ENCODE measurements at places on chromosomes 11 and 22.
A peak's percentile ranks its signal among the peaks of the same experiment; 100 is the strongest.

DNA sequence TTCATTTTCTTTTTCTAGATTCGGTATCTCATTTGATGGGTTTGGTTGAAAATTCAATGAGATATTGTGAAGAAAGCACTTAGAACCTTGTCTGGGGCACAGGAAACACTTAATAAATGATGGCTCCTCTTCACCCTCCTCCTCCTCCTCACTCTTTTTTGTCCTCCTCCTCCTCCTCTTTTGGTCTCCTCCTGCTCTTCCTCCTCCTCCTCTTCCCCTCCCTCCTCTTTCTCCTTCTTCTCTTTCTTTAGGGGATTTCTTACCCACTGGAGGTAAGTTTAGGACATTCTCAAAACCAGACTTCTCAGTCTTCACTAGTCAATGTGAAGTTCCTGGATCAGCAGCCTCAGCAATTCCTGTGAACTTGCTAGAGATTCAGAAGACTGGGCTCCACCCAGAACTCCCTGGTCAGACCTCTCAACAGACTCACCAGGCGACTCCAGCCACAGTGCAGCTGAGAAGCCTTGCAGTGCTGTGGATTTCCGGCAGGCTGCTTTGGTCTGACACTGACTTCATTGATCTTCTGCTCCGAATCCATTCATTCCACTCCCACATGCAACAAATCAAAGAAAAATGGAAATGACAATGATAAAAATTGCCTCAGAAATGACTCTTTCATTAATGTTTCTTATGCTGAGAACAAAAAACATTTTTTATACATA, 368.6 kb upstream of the B3GAT1 start:
- DNase-seq, result no peak

- no peak for DNase-seq
Measured at GRCh38 chr11:66314561-66315497, 2.0 kb downstream of the CD248 start.

- no peak for DNase-seq
Measured at GRCh38 chr11:134578807-134579723, 167.0 kb upstream of the B3GAT1 start.

- DNase-seq, result no peak
Measured at GRCh38 chr11:85848556-85848955, 6.6 kb upstream of the CCDC83 start.

DNA sequence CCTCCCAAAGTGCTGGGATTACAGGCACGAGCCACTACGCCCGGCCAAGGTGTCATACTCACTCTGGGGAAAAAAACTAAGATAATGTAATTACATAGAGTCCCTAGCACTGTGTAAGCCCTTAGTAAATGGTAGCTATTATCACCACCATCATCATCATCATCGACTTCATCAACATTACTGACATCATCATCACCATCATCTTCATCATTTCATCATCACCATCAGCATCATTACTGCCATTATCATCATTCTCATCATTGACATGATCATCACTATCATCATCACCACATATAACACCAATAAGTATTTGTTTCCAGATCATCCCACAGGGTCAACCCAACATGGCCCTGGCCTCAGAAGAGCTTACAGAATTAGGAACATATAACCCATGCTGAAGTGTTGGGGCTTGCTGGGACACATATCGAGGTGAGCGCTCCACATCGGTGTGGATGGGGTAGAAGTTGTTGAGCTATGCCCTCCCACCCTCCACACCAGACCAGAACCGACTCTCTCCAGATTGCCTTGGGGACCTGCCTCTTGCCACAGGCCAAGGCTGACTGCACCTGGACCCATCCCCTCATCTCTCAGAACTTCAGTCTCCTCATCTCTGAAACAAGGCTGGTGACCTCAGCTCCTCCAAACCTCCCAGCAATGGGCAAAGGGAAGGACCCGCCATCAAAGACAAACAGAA, 14.7 kb upstream of the CD5 start:
- no peak for DNase-seq

- no peak for DNase-seq
Measured at GRCh38 chr22:41380993-41381328, 781 bp upstream of the TEF start.

- no peak for DNase-seq
Measured at GRCh38 chr11:11668781-11669180, 47.0 kb upstream of the GALNT18 start.

DNA sequence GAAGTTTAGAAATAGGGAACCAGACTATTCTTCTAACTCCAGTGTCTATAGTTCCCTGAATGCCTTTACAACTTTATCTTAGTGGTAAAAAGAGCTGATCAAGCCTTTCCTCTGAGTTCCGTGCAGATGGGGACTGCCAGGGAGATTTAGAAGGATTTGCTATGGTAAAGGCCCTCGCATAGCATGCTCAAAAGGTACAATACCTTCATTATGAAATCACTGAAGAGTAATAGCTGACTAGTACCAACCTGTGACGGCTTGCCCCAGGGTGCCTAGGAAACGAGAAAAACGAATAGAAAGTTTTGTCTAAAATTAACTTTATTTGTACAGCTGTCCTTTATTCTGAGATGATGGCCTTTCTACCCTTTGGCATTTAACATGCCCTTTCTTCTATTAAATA, 150.1 kb upstream of the ARHGAP42 start:
- no peak for DNase-seq

- peak; percentile 23 for DNase-seq
Measured at GRCh38 chr22:46763051-46763705, 728 bp downstream of the TBC1D22A start.

DNA sequence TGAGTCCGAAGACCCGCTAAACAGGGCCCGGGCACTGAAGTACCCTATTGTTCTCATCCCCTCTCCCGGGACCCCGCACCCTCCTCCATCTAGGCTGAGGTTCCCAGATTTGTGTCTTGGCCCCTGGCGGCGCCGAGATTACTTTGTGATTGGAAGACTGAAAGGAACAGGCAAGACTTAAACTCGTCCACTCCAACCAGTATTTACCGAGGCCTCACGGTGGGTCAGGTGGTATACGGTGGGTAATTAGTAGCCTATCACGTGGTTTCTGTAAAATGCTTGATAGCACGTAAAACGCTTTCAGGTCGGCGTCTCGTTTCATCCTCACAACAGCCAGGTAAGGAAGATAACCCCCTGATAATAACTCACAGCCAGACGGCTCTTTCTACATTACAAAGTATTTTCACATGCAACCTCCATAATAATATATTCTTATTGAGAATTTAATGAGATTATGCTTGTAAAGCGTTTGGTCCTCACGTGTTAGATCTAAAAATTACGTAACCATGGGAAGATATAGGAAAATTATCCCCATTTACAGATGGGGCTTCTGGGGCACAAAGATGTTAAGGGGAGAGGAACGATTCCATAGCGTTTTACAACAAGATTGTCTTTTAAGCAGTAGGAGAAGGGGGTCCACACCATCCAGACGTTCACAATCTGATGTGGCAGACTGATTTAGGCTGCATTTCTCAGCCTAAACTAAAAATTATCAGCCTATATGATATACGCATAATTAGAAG, 642 bp upstream of the PIK3C2A start:
- peak; percentile 38 for DNase-seq

GRCh38 chr22:43563571-43563970, 151.8 kb downstream of the MPPED1 start:
- no peak for DNase-seq

DNA sequence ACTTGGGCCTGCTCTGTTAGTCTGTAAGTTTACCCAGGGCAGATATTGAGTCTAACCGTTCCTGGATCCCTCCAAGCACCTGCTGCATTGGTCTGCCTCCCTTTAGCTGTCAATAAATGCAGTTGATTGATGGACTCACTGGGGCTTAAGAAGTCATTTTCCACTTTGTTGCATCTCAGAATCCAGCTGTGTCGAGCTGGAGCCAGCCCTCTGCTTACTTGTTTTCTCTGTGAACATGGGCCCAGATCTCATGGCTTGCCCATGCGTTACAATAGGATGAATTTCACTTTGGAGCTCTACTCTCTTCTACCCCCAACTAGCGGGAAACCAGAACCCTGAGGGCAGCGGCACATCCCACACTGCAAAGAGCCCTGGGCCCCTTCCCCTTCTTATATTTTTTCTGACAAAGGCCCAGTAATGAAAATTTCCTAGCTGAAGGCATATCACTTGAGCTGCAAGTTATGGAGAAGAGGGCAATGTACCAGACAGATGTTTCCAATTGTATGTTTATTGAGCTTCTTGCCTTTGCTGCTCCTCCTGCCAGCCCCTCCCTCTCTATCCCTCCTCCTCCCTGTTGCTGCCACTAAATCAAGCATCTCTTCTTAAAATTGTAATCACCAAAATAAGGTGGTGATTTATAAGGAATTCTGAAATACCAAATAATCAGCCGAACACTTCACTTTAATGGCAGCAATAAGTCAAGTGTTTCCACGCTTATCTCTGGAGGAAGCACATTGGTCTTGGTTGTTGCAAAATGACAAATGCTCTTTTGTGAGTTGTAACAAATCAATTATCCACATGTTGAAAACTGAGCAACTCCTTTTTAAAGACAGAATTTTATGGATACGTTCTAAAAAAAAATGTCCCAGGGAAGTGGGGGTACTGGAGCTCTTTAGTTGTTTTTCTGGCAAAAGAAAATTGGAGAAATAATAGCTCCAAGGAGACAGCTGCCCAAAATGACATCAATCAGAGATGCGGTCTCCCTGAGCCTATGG, 212.3 kb upstream of the ZBED5 start:
- DNase-seq, result no peak

- DNase-seq, result peak; percentile 54
Measured at GRCh38 chr22:22558972-22559603, at the start of gene PRAME. TSS of gene PRAME (minus strand) at chr22:22559265. CDS start at chr22:22556832, 2,433 bp downstream.

GRCh38 chr22:46504584-46504983, 32.8 kb downstream of the CELSR1 start:
- no peak for DNase-seq

GRCh38 chr11:78525720-78526119, 48.9 kb downstream of the NARS2 start:
- DNase-seq, result no peak

DNA sequence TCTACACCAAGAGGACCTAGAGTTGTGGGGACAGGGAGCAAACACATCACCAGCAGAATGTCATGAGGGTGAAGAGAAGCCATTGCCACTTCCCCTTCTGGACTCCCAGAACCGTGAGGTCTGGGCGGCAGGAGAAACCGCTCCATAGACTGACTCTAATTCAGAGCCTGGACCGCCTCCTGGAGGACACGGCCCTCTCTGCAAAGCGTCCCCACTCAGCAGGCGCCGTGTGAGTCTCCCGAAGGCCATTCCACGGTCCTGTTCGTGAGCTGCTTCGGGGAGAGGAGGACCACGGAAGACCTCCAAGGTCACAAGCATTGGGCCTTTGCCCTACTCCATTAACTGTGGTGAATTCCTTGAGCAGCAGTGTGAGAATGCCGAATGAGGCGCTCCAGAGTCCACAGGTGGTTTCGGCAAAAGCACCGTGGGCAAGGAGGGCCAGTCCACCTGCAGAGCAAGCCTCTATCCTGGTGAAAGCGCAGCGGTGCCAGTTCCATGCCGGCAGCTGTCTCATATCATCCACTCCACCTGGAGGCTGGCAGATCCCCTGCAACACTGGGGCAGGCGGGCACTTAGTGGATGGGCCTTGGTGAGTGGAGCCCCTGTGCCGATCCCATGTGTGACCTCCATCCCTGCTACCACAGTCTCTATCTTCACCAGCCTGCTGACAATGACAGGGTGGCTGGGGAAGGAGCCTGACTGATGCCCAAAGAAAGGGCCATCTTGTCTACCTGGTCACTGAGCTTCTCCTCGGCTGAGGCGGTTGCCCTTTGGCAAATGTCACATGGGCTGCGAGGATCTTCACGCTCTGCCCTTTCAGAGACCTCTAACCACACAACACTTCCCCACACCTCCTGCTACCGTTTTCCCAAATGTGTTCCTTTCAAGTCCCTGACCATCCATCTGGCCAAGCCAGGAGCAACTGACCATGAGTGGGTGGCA, 7.5 kb downstream of the C11orf21 start:
- DNase-seq, result no peak

- DNase-seq, result peak; percentile 84
Measured at GRCh38 chr11:66045177-66045639, 3.8 kb downstream of the GAL3ST3 start.

DNA sequence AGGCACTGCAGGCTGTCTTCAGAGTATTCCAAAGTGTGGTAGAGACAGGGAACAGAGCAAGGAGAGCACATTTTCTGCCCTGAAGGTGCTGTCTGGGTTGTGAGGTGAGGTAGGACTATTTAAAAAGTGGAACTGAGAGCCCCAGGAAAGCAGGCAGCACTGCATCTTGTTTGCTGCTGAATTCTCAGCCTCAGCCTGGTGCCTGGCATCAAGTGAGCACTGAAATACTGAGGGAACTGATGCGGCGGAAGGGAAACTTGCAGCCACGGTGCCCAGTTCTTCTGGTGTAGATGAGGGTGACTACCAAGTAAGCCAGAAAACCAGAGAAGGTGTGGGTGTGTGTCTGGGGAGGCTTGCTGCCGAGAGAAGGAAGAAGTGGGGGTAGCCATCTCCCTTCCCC, 59.5 kb downstream of the TNRC6B start:
- no peak for DNase-seq

GRCh38 chr11:35425603-35426212, 6.3 kb upstream of the SLC1A2 start:
- no peak for DNase-seq

GRCh38 chr22:28208036-28208435, 289.0 kb upstream of the PITPNB start:
- DNase-seq, result no peak

DNA sequence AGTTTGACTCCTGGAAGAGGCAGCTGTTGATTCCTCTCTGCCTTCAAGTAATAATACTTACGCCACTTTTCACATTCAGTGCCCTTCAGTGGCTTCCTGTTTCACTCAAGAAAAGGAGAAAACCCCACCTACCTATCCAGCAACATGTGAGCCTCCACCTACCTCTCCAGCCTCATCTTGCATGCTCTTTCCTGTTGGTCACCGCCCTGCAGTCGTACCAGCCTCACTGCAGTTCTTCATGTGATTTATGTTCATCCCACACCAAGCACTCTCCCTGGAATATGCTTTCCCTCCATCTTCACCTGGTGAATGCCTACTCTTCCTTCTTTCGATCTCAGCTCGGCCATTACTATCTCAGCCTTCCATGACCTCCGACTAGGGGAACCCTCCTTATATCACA, 21.8 kb upstream of the YWHAH start:
- DNase-seq, result no peak

- peak; percentile 89 for DNase-seq
Measured at GRCh38 chr11:85752890-85753581, 57.9 kb downstream of the SYTL2 start.

- DNase-seq, result no peak
Measured at GRCh38 chr11:83677730-83678129, 391.6 kb upstream of the CCDC90B start.

DNA sequence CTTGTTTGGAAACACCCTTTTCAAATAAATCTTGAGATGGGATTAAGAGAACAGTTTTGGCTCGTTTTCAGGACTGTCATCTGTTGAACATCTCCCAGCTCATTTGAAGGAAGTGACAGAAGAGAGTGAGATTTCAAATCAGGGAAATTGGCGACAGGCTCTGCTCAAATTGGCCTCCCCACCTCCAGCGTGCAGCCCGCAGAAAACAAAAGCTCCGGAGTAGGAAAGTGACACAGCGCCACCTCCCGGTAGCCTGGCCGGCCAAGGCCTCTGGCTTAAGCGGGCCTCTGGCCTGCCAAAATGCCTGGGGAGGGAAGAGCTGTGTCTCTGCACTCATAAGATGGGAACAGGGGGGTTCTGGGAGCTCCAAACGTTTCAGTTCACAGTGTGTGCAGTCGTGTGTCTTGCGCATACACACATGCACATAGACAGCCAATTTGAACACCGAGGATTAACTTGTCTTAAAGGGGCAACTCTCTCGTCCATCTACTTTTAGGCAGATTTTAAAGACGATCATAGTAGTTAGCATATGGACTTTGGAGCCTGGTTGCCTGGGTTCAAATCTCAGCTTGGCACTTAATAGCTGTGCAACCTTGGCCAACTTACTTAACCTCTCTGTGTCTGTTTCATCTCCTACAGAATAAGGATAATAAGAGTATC, 132.7 kb upstream of the RCN1 start:
- DNase-seq, result peak; percentile 25

All from activated CD4-positive, alpha-beta T cell treated with anti-CD3 and anti-CD28 coated beads for 4 hours (primary cell).